ENCODE measurements at places on chromosomes 7 and 10. TPM values are rescaled to one million over a fixed set of nuclear protein-coding genes. Genes with fewer than 3 reads are reported as not detected.
A peak's percentile ranks its signal among the peaks of the same experiment; 100 is the strongest.

The PSD gene
- total RNA-seq, result not detected

DNA sequence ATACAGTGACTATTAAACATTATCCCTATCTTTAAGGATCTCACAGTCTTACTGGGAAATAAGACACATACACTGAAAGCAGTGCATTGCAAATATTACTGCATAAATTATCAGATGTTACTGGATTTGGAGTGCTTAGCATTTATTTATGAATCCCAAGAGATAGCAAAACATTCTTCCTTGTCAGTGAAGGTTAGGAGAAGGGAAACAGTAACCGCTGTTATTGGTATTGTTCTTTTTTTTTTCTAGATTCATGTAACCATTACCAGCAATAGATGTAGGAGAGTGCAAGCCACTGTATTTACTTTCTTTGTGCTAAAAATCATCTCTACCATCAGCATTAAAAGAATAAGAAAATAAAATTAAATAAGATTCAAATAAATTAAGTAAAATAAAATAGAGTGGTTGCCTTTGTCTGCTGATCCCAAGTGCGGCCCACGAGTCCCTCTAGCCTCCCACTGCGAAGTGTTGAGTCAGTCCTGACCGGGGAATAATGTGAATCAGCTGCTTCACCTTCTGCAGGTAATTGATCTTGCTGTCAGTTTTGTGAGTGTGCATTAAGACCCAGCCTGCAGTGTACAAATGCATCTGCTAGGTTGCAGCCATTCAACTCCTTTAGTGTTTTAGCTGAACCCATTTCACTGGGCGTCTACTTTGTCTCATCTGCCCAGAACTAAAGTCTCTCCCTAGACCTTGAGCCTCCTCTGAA is 1344.9 kb downstream of the GATA3 start:
- DNase-seq, result no peak
- H3K27me3 ChIP-seq, result no peaks in the 10 kb centered on the region
- H3K27ac ChIP-seq, result no peak overlapping the region
- no peaks in the 10 kb centered on the region for H3K4me1 ChIP-seq
- no peak overlapping the region for H3K4me3 ChIP-seq

- no peaks in the 10 kb centered on the region for H3K36me3 ChIP-seq
- no peaks in the 10 kb centered on the region for H3K27me3 ChIP-seq
- DNase-seq, result no peak
- H3K4me1 ChIP-seq, result no peaks in the 10 kb centered on the region
- H3K27ac ChIP-seq, result no peak overlapping the region
These were observed 25.7 kb downstream of the GPR22 start for GRCh38 chr7:107495516-107495915.

The EMX2 gene
- total RNA-seq, result 154 TPM

GRCh38 chr10:29355411-29355991 is 66.6 kb downstream of the LYZL1 start:
- H3K4me1 ChIP-seq, result no peaks in the 10 kb centered on the region
- H3K36me3 ChIP-seq, result no peaks in the 10 kb centered on the region
- no peak overlapping the region for H3K4me3 ChIP-seq
- H3K27ac ChIP-seq, result no peak overlapping the region

DNA sequence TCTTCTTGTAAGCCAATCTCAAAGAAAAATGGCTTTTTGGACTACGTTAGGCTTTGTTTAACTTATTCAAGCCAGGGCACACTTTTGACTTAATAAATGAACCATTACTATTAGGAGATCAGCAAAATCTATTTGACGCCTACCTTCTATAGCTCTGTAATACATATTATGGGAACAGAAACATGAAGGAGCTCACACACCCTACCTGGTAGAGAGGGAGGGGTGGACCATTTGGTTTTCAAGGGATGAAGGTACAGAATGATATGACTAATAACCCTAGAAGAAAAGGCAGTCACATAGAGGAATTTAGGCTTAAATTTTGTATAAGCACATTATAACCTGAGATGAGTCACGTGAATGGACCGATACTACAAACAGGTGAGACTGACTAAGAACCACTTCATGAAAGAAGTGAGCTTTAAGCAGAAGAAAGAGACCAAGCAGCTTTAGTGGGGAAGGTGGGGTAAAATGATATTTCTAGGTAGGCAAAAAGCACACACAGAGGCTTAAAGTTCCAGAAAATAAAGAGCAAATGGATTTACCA is 106.8 kb upstream of the CTTNBP2 start:
- no peak overlapping the region for H3K27ac ChIP-seq
- H3K36me3 ChIP-seq, result no peaks in the 10 kb centered on the region
- H3K4me1 ChIP-seq, result peaks cover 1% of the 10 kb centered on the region
- no peak for DNase-seq
- H3K4me3 ChIP-seq, result no peak overlapping the region

The ARMH3 gene
- total RNA-seq, result 10.6 TPM

The FAM13C gene
- total RNA-seq, result 18.7 TPM

- H3K27ac ChIP-seq, result peak overlapping the region; percentile 99
- H3K4me3 ChIP-seq, result no peak overlapping the region
- no peak for DNase-seq
These were observed 27.7 kb downstream of the ZNF775 start for GRCh38 chr7:150406567-150407421.

DNA sequence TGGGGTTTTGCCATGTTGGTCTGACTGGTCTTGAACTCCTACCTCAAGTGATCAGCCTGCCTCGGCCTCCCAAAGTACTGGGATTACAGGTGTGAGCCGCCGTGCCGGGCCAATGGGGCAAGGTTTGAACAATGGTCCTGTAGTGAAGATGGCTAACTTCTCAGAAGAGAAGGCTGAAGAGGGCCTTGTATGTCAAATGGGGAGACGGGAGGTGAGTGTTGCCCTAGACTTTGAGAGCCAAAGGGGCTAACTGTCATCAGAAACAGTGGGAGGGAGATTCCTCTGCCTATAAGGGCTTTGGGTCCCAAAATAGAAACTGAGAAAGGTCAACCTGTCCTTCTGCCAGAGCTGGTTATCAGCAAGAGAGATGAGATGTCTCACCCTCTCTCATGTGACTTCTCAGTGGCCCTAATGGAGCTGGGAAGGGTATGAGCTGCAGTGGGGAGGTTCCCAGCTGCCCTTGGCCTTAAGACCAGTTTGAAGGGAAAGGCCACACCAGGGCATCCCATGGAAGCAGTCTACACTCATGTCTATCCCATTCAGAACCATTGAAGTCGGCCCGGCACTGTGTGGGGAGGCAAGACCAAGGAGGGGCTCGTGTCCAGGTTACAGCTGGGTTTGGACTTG is 1.3 kb upstream of the SAMD8 start:
- H3K4me3 ChIP-seq, result no peak overlapping the region
- no peak for DNase-seq
- peak overlapping the region; percentile 97 for H3K27ac ChIP-seq
- H3K4me1 ChIP-seq, result peaks cover 17% of the 10 kb centered on the region
- H3K27me3 ChIP-seq, result no peaks in the 10 kb centered on the region
- no peaks in the 10 kb centered on the region for H3K36me3 ChIP-seq

The EFCAB10 gene
- not detected for total RNA-seq

The RPEL1 gene
- not detected for total RNA-seq

The SVIL gene
- 112 TPM for total RNA-seq

DNA sequence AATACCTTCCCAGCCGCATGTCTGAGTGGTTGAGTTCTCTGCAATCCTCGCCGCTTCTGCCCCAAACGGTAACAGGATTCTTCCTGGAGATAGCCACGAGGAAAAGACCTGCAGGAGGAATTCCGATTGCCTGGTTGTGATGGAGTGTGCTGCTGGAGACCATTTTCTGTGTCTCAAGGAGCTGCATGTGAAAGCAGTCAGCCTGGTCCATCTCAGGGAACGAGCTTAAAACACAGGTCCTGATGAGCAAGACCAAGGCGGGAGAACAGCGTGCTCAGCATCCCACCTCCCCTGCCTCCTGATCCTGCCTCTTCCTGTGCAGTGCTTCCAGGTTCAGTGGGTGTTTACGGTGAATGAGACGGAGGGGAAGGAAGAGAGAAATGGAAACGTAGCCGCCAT is 26.5 kb downstream of the VIPR2 start:
- H3K36me3 ChIP-seq, result no peaks in the 10 kb centered on the region
- no peaks in the 10 kb centered on the region for H3K27me3 ChIP-seq
- no peak overlapping the region for H3K27ac ChIP-seq
- H3K4me3 ChIP-seq, result no peak overlapping the region
- peak; percentile 4 for DNase-seq

DNA sequence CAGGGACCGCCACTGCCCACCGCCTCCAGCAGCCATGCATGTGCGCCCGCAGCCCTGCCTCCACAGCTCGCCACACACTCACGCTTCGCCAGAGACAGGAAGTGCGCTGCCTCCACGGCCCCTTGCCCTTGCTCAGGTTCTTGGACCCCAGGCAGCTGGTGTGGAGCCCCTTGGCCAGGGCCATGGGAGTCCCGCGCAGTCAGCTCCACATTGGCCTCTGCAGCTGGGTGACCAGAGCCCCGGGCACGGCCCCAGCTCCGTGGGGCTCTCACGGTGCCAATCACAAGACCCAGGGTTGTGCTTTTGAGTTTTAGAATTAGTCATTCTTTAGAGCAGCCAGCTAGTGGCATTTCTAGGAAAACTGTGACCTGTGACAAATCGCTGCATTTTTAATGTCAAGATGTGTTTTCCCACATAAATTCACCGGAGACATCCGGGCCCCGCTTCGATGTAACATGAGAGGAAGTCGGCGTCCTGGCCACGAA is 4.3 kb upstream of the UTF1 start:
- H3K27ac ChIP-seq, result no peak overlapping the region
- H3K4me3 ChIP-seq, result no peak overlapping the region
- H3K4me1 ChIP-seq, result peaks cover 14% of the 10 kb centered on the region
- H3K36me3 ChIP-seq, result no peaks in the 10 kb centered on the region
- peaks cover 5% of the 10 kb centered on the region for H3K27me3 ChIP-seq

DNA sequence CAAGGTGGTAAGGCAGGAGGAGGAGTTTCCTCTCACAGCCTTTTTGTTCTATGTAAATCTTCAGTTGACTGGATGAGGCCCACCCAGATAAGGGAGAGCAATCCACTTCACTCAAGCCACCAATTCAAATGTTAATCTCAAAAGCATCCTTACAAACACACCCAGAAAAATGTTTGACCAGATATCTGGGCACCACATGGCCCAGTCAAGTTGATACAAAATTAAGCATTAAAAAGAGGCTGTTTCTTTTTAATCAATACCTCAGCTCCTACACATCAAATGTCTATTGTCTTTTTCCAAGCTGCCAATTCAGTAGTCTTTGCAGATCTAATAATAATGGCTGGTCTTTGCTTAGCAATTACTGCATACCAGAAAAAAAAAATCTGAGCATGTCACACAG is 18.0 kb upstream of the LYZL1 start:
- no peak overlapping the region for H3K27ac ChIP-seq
- no peaks in the 10 kb centered on the region for H3K36me3 ChIP-seq
- H3K27me3 ChIP-seq, result no peaks in the 10 kb centered on the region
- no peak overlapping the region for H3K4me3 ChIP-seq
- no peaks in the 10 kb centered on the region for H3K4me1 ChIP-seq

- H3K27me3 ChIP-seq, result no peaks in the 10 kb centered on the region
- no peak overlapping the region for H3K4me3 ChIP-seq
- H3K4me1 ChIP-seq, result no peaks in the 10 kb centered on the region
- DNase-seq, result no peak
- no peak overlapping the region for H3K27ac ChIP-seq
These were observed 188.4 kb downstream of the DGKI start for GRCh38 chr7:137658190-137658900.

DNA sequence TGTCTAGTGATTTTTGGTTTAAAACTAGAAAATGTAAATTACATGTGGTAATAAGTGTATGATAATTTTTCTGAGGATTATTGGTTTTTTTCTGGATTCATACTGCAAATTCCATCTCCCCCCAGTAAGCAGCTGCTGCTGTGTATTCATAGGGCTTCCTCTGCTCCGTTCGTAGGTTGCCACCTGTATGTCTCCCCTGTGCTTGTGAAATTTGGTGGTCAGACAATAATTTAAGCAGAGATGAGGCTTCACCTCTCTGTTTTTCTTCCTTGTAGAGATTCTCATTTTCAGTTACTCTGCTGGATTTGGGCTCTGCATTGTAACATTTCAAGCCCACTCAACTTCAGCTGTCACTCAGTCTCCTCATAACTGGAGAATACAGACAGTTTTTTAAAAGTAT is 50.9 kb downstream of the FOXI2 start:
- H3K4me3 ChIP-seq, result no peak overlapping the region
- H3K4me1 ChIP-seq, result no peaks in the 10 kb centered on the region
- H3K27ac ChIP-seq, result no peak overlapping the region
- H3K36me3 ChIP-seq, result no peaks in the 10 kb centered on the region
- H3K27me3 ChIP-seq, result no peaks in the 10 kb centered on the region

DNA sequence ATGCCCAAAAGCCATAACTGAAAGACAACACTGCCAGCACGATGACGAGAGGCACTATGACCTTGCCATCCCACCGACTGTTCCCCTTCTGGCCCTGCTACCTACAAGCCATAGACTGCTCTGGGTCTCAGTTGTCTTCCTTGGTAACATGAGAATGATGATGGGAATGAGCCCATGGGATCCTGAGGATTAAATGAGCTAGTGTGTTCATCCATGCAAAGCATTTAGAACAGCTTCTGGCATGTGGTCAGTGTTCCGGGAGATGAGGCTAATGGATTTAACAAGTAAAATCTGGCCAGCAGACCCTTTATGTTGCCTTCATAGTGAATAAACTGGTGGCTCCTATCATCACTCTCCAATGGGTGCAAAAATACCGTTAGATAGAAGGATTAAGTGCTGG is 62.4 kb upstream of the WDR11 start:
- no peak for DNase-seq
- H3K4me3 ChIP-seq, result no peak overlapping the region
- H3K4me1 ChIP-seq, result no peaks in the 10 kb centered on the region
- no peak overlapping the region for H3K27ac ChIP-seq
- no peaks in the 10 kb centered on the region for H3K36me3 ChIP-seq
- no peaks in the 10 kb centered on the region for H3K27me3 ChIP-seq

The ZNF25 gene
- 31.3 TPM for total RNA-seq

DNA sequence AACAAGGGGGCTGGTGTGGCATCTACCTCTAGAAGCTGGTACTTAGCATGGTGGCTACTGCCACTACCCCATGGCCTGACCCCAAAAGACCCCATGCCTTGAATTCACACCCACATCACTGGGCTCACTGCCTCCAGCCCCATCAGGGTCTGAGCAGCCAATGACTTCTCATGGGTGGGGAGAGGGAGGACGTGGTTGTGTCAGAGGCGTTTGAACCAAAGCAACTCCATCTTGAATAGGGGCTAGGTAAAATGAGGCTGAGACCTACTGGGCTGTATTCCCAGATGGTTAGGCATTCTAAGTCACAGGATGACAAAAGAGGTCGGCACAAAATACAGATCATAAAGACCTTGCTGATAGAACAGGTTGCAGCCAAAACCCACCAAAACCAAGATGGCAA is 15.2 kb downstream of the KCP start:
- H3K4me3 ChIP-seq, result no peak overlapping the region
- no peaks in the 10 kb centered on the region for H3K27me3 ChIP-seq
- no peaks in the 10 kb centered on the region for H3K4me1 ChIP-seq
- no peak for DNase-seq
- H3K27ac ChIP-seq, result no peak overlapping the region
- H3K36me3 ChIP-seq, result no peaks in the 10 kb centered on the region

The PTPRE gene
- 17.9 TPM for total RNA-seq
